PC-9 (cell line): ENCODE measurements at places on chromosomes 6 and 20. TPM values are rescaled to one million over a fixed set of nuclear protein-coding genes. Genes with fewer than 3 reads are reported as not detected.

DNA sequence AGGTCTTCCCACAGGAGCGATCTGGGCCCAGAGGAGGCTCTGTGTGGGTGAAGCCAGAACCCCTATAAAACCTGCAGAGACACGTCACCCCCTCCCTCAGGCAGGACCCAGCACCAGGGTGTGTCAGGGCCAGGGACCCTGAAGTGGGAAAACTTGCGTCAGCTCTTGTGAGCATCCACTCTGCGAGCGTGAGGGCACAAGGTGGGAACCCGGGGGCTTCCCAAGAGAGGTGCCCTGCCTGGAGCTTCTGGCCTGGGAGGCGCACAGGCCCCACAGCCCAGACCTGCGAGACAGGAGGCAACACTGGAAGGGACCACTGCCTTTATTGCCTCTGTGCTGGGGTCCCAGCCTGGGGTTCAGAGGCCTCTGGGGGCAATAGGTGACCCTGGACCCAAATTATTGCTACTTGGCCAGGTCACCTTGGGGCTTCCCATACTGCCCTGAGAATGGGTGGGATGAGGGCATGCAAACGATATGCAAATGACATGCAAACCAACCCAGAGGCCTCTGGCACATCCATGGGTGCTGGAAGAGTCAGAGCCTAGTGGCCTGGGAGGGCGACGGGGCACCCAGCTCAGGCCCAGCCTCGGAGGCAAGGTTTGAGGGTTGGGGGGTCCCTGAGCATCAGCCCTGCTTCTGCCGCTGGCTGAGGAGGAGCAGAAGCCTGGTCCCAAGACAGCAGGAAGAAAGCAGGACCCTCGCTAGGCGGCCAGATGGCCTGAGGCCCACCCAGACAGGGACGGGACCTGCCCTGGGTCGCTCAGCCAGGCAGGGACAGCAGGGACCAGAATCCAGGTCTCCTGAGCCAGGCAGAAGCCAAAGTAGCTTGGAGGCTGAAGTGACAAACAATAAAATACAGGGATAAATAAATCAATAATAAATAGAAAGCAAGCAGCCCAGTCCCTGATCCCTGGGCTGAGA lies 5.1 kb upstream of the C20orf144 start:
- no peaks in the 10 kb centered on the region for H3K27me3 ChIP-seq
- DNase-seq: no peak
- no peaks in the 10 kb centered on the region for H3K36me3 ChIP-seq

- no peak for DNase-seq
- H3K4me1 ChIP-seq: peaks cover 13% of the 10 kb centered on the region
- H3K27me3 ChIP-seq: 0 out of 2 replicates have a peak, but pooled peaks cover 15% of the 10 kb centered on the region
- H3K27ac ChIP-seq: no peak overlapping the region
- H3K4me3 ChIP-seq: no peak overlapping the region
These were observed 792 bp upstream of the MICA start for GRCh38 chr6:31402324-31403282.

DNA sequence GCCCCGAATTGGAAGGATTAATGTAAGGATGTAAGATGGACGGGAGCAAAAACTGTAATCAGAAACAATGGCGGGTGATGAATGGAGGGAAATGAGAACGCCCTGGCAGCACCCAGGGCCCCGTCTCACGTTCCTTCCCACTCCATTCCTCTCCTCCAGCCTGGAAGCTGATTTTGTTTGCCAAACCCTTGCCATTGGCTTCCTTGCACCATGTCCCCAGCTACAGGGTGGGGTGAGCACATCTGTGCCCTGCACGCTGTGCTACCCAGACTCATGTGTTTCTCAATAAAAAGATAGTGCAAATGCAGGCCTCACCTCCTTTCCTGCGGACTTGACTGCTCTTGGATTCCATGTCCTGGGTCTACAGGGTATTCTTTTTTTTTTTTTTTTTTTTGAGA lies 26.7 kb downstream of the SCP2D1 start:
- H3K4me1 ChIP-seq: no peaks in the 10 kb centered on the region
- H3K36me3 ChIP-seq: no peaks in the 10 kb centered on the region
- no peak for DNase-seq
- H3K27me3 ChIP-seq: no peaks in the 10 kb centered on the region
- H3K27ac ChIP-seq: no peak overlapping the region

DNA sequence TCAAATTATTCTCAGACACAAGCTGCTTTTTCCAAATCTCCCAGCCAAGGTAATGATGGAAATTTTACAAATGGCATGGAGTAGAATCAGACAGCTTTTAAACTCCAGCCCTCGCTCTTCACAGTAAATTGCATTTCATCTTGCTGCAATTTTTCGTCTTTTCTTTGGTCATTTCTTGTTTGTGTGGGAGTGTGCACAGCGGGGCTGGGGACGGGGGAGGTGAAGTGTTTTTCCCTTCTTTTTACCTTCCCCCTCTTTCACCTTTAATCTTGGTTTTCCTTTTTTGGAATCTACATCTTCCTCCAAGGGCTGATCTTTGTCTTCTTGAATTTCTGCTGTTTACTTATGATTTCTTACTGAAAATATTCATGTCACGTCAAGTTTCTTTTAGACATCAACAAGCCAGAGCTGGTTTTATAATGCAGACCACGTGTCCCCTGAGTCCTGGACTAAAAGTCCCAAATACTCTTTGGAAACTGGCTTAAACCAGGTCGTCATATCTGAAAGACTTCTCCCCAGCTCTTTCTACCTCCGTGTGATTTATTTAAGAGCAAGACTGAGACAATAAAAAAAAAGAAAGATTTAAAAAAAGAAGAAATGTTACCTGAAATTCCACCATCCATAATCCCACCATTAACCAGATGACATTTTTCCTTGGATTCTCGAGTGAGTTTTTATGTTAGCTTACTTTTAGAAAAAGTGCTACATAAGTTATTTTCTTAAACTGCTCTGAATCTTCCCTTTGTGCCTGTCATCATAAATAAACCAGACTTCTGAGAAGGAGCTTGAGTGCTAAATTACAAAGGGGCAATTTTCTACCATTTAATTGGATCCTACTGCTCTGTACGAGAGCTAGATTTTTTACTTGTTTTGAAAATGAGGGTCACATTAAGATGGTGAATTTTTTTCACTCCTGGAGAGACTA lies 52.0 kb downstream of the MAP3K5 start:
- DNase-seq: no peak
- H3K27me3 ChIP-seq: no peaks in the 10 kb centered on the region
- H3K4me1 ChIP-seq: no peaks in the 10 kb centered on the region
- H3K36me3 ChIP-seq: no peaks in the 10 kb centered on the region
- no peak overlapping the region for H3K4me3 ChIP-seq

PPP1R3G gene
- 1.1 and 1.4 TPM in 2 replicates for total RNA-seq

TRIM10 gene
- total RNA-seq: not detected in 2 replicates

SNHG17 gene
- total RNA-seq: 41.5 and 58.9 TPM in 2 replicates

SIRPD gene
- total RNA-seq: 0.37 and 0.53 TPM in 2 replicates
